ENCODE measurements at places on chromosomes 16 and 17. TPM values are rescaled to one million over a fixed set of nuclear protein-coding genes. Genes with fewer than 3 reads are reported as not detected.
A peak's percentile ranks its signal among the peaks of the same experiment; 100 is the strongest.

- no peak for DNase-seq
Observed at GRCh38 chr16:77868478-77868877, 80.1 kb downstream of the VAT1L start.

- DNase-seq, result no peak
Observed at GRCh38 chr17:1914661-1915083, 84.9 kb downstream of the RPA1 start.

DNA sequence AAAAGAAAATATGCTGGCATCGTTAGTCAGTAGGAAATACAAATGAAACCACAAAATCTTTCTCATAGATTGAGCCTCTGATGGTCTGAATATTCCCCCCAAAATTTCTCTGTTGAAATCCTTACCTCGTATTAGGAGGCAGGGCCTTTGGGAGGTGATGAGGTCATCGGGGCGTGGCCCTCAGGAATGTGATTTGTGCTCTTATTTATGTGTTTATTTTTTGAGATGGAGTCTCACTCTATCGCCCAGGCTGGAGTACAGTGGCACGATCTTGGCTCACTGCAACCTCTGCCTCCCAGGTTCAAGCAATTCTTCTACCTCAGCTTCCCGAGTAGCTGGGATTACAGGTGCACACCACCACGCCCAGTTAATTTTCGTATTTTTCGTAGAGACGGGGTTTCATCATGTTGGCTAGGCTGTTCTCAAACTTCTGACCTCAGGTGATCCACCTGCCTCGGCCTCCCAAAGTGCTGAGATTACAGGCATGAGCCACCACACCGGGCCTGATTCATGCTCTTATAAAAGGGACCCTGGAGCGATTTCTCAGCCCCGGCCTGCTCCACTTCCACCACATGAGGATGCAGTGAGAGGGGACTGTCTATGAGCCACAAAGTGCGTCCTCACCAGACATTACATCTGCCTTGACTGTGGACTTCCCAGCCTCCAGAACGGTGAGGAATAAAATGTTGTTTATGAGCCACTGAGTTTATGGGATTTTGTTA is 53.1 kb downstream of the DNAH17 start:
- no peak for DNase-seq

The TP53TG3B gene
- not detected for total RNA-seq

GRCh38 chr17:69098625-69099024 is 37.9 kb upstream of the ABCA9 start:
- DNase-seq, result no peak

The RAPGEFL1 gene
- 2.1 TPM for total RNA-seq

DNA sequence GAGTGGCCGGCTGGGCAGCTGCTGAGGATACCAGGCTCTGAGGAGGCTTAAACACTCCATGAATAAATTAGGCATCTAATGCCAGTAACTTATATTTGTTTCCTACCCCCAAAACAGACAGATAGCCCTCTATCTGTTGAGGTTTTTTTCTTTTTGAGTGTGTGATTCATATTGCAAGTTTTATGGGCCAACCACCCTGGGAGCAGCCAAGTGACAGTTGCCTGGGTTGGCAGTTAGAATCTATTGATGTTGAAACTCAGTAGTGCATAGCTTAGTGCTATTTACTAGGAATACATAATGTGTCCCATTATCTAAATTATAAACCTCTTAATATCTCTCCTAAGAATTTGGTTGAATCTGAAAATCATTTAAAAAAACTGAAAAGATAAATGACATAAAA is 397.4 kb downstream of the CA10 start:
- no peak for DNase-seq

DNA sequence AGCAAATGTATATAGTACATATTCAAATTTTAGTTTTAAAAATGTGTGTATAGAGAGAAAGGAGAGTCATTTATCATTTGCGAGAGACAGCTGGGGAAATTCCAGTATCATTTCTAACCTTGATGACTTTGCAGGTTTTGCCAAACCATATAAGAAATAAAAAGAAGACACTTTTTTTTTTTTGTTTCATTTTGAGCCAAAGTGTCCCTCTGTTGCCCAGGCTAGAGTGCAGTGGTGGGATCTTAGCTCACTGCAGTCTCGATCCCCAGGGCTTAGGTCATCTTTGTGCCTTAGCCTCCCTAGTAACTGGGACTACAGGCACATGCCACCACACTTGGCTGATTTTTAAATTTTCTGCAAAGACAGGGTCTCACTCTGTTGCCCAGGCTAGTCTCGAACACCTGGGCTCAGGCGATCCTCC is 38.4 kb upstream of the VWA3A start:
- DNase-seq, result no peak

GRCh38 chr17:68792042-68792685 is 163.0 kb downstream of the ABCA8 start:
- no peak for DNase-seq

DNA sequence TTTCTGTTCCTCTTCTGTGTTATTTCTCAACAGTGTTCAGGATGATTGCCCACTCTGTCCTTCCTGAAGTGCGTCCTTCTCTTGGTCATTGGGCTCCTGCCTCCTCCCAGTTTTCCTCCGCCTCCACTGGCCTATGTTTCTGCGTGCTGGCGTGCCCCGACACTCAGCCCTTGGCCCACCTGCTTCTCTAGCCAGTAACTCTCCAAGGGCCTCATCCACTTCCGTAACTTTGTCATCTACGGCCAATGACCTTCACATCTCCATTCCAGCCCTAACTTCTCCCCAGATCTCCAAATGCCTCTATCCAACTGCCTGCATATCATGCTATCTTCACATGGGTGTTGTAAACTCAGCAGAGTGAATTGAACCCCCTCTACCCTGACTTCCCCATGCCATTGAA is 39.6 kb upstream of the RPL38 start:
- DNase-seq, result no peak

GRCh38 chr16:23640615-23640930 is 537 bp downstream of the PALB2 start:
- DNase-seq, result no peak

- peak; percentile 80 for DNase-seq
Observed at GRCh38 chr16:87201052-87201451, 116.1 kb downstream of the C16orf95 start.

The TNFRSF13B gene
- total RNA-seq, result not detected

DNA sequence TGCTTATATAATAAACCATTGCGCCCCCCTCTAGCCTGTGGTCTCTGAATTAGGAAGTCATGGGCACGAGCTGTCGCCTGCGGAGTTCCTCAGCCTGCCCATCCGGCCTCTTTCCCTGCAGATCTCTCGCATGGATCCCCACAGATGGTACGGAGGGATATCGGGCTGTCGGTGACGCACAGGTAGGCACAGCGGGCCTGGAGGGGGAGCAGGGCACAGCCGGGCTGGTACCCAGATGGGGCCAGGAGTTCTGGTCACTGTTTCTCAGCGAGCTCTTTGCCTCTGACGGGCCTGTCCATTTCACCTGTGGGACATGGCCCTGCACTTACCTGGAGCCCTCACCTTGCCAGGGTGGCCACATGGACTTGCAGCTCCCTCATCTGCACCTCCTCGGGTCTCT is 42.6 kb upstream of the LGALS9 start:
- no peak for DNase-seq

The OTOP2 gene
- total RNA-seq, result not detected

GRCh38 chr17:31509805-31510177 is 118.3 kb downstream of the RAB11FIP4 start:
- DNase-seq, result peak; percentile 66

DNA sequence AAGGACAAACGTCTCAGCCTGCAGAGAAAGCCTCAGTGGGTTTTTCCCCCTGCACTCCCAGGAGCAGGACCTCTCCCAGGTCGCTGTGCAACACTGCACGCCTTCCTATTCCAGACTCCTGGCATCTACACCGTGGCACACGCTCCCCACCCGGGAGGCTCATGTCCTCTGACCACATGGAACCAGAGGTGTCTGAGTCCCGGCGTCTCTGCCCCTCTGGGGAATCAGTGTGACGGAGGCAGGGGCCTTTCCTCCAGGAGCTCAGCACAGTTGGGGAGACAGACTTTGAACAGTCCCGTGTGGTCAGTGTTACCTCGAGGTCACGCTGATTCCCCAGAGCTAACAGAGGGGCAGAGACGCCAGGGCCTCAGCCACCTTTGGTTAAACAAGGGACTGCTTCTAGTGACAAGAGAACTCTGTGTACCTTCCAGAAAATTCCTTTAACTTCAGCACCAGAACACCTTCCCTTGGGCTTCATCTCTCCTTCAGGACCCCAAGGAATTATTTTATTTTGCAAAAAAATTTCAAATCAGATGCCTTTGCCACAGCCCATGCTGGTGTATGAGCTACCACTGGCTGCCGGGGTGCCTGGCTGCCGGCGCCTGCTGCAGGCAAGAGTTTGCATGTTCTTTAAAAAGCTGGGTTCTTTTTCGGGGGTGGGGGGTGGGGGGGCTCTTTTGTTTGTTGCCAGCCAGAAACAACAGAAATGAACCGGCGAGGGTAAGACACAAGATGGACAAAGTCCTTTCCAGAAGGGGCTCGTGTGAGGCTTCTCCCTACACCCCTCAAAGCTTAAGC is 6.6 kb downstream of the CANT1 start:
- peak; percentile 28 for DNase-seq

The IRX3 gene
- 38.8 TPM for total RNA-seq

DNA sequence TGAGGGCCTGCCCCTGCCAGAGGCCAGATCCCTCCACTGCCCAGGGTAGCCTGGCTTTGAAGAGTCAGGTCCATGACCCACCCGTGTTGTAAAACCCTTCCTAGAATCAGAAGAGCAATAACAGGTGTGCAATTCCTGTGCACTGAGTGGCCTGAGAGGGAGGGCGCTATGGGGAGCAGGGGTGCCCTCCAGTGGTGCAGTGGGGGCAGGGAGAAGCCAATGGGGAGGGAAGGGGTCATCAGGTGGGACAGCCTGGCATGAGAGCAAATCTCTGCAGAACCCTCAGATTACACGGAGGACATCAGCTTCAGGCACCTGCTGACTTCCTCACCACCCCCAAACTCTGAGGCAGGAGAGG is 72.9 kb upstream of the ZNF469 start:
- DNase-seq, result peak; percentile 15

DNA sequence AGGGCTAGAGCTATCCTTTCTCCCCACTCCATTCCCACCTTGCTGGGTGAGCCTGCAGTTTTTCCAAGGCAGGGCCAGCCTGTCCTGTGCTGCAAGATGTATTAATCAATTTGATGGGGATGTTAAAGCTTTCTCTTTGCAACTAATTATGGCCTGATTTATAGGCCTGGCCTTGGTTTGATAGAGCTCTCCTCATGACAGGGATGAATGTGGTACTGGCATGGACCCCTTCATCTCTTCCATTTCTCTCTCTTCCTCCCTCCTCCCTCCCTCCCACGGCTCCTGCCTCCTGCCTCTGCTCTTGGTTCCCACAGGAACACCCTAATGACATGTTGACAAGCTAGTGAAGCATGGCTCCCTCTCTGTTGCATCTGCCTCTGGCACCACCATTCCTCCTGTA is 47.2 kb upstream of the SKAP1 start:
- no peak for DNase-seq

The RNU2-1 gene
- total RNA-seq, result 5,263 TPM

The ZDHHC1 gene
- total RNA-seq, result 2.9 TPM

GRCh38 chr17:11554042-11554441 is 44.2 kb upstream of the DNAH9 start:
- DNase-seq, result no peak

The SLC26A11 gene
- 3.9 TPM for total RNA-seq

The GLTPD2 gene
- total RNA-seq, result not detected

- no peak for DNase-seq
Observed at GRCh38 chr17:81394377-81394920, 808 bp upstream of the BAHCC1 start.

The FBXO39 gene
- total RNA-seq, result not detected

DNA sequence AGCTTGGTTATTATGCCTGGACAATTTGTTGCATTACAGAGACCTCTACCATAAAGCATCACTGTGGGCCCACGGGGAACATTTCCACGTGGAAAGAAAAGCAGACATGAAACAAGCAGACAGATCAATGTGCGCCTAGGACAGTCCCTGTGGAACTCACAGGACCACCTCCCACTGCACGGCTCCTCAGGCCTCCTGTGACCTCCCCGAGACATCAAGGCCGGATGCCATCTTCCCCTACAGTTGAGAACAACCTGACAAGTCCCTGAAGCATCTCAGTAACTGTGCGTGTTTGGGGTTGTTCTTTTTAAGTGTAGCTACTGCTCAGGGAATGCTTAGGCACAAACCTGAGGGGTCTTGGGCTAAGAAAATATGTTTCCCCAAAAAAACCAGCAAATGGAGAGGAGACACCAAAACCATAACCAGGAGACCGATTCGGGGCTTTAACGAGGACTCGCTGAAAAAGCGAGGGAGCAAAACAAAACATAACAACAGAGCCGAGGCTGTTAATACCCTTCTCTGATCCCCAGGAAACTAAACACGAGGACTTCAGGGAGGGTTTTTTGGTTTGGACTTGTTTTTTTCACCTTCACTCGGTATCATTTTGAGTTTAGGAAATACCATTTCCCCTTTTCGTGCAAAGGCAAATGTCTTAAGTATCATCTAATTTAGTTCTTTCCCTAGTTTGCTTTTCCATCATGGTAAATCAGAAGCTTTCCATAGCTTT is 87.1 kb downstream of the CYTH1 start:
- no peak for DNase-seq

DNA sequence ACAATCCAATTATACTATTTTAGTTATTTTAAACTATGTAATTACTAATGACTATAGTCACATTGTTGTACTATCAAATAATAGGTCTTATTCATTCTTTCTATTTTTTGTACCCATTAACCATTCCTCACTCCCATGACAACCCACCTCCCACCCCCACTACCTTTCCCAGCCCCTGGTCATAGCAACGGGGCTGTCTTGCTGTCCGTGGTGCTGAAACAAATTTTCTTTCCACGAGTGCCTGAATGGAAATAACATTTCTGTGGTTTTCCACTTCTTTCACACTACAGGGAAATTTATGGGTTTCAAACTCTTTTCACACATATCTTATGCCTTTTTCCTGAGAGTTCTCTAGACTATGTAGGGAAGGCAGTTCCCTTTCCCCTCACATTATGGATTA is 326.6 kb downstream of the PHKB start:
- no peak for DNase-seq

DNA sequence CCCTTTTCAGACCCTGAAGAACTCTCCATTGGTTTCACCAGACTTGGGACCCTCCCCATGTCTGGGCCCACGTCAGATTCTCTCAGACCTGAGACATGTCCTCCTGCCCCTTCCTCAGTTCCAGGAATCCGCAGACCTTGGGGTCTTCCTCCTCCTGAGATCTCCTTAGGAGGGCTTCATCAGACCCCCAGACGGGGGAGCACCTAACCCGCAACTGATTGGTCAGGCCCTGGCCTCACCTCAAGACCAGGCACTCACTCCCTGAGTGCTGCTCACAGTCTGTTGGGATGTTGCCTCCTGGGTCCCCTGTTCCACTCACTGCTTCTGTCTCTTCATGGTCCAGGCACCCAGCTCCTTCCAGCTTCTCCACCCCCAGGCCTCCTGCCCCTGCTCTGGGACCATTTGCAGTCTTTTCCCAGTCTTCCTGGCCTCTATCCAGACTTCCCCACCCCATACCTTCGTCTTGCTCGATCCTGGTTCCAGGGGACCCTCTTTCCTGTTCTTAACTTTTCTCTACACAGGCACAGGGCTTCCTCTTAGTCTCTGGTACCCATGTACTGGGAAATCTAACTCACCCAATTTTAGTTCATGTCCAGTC is 1.2 kb downstream of the GID4 start:
- DNase-seq, result no peak

The DYNLRB2 gene
- total RNA-seq, result not detected

GRCh38 chr17:80113033-80113484 is 11.7 kb downstream of the GAA start:
- no peak for DNase-seq

The KCNJ18 gene
- total RNA-seq, result not detected
